NCI-H1930 (cell line): ENCODE measurements at places on chromosomes 6 and 20.
A peak's percentile ranks its signal among the peaks of the same experiment; 100 is the strongest.

GRCh38 chr6:2998998-2999617, 586 bp upstream of the NQO2 start:
- DNase-seq: no peak

GRCh38 chr6:125948455-125948854, 8.1 kb upstream of the HINT3 start:
- DNase-seq: no peak

DNA sequence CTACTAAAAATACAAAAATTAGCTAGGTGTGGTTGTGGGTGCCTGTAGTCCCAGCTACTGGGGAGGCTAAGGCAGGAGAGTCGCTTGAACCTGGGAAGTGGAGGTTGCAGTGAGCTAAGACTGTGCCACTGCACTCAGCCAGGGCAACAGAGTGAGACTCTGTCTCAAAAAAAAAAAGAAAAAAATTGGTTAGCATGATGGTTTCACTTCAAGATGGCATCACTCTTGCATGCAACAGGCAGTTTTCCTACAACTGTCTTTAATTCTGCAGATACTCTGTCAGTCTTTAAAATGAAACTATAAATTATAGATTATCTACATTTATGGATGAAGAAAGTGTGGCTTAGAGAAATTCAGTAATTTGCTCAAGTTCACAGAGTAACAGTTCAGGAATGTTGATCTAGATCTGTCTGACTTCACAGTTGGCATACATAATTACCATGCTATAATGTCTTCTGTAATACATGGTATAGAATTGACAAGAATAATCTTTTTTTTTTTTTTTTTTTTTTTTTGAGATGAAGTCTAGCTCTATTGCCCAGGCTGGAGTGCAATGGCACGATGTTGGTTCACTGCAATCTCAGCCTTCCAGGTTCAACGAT, 27.0 kb downstream of the ITCH start:
- no peak for DNase-seq

DNA sequence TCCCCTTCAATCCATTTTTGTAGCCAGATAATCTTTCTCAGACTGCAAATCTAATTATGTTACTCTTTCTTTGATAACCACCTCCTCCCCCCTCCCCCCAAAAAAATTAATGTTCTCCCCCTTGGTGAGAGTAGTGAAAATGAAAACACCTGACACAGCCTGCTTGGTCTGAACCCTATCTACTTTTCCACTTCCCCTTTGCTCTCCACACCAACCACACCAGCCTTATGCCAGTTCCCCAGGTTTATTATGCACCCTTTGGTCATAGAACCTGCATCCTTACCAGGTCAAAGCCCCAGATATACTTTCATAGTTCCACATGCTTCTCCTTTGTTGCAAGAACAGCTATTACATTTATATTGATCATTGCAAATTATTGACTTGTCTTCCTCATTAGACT, 19.4 kb downstream of the PFDN4 start:
- no peak for DNase-seq

DNA sequence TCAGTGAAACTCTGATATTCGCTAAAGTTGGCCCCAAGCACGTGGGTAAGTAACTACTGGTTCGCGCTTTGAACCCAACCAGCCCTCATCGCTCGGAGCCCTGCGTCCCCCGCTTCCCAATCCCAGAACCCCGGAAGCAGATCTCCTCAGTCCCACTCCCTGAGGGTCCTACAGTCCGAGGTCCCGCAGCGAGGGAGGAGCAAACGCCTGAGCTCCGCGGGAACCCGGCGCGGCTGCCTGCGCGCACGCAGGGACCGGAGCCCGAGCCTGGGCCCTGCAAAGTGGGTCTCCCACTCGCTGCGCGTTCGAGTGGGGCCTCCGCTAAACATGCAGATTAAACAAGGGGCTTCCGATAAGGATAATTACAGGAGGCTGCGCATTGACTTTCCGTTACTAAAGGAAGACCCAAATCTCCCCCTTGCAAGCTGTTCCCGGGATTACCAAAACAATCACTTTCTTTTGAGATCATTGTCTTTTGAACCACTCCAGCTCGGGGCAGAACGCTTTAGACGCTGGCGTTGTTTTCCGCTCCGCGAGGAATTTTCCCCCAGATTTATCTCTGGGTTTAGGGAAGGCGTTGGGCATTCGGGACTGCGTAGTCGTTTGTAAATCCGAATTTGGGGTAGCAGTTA, 1.3 kb upstream of the VSX1 start:
- DNase-seq: no peak

DNA sequence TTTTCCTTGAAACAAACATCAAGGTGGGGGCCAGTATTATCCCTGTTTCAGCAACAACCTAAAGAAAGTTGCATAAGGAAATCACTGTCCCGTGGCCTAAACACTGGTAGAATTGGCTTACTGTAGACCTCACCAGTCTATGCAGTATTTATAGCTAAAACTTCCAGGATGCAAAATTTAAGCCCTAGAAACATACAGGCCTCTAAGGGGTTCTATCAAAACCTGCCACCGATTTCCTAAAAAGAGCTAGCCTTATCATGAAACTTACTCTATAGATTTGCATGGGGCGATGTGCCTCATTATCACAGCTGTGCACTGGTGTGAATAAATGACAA, 84.3 kb upstream of the FOXQ1 start:
- no peak for DNase-seq

- DNase-seq: no peak
Measured at GRCh38 chr6:145003145-145003544, 718.0 kb downstream of the UTRN start.

DNA sequence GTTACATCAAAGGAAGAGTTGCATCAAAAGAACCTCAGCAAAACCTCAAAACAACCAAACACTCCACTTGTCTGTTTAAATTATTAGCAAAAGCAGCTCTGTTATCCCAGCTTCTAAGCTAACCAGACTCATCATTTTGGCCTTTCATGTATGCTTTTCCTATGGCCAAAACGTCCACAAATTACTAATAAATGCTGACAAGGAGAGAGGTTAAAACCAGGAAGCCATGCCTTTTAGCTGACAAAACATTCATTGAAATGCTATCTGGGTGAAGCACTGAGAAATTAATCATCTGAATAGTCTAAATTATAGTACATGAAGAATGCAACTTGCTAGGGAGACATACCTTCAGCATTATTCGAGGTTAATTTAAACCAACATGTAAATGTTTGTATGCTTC, 80.6 kb downstream of the LAMA2 start:
- DNase-seq: no peak

DNA sequence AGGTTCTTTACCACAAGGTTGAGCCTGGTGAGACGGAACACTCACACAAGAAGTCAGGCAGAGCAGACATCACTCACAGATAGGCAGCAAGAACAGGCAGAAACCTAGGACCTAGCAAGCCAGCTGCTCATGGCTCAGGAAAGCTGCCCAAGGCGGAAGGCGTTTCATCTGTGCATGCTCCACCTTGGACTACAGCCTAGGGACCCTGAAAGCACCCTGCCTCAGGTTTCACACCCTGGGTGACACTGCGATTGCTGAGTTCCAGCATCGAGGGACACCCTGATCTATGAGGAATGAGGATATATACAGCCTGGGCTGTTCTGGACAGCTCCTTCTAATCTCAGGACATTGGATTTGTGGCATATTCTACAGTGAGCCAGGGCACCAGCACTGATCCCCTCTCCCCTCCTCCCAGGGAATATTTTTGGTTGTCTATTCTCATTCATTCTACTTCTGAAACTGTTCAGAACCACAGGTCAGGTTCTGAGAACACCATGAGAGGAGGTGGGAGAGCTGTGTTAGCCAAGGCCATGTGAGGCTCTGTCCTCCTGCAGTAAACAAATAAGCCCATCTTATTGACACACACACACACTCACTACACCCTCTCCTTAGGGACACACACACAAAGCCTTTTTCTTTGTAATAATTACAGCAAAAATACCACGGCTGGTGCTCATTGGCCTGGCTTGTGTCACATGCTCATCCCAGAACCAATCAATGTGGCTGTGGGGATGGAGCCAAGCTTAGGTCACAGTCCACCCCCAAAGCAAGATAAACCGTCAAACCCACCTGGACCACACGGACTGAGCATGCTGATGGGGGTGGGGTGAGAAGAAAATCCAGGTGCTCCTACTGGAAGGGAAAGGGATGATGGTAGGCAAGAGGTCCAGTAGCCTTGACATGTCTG, 26.3 kb upstream of the PMEPA1 start:
- no peak for DNase-seq

DNA sequence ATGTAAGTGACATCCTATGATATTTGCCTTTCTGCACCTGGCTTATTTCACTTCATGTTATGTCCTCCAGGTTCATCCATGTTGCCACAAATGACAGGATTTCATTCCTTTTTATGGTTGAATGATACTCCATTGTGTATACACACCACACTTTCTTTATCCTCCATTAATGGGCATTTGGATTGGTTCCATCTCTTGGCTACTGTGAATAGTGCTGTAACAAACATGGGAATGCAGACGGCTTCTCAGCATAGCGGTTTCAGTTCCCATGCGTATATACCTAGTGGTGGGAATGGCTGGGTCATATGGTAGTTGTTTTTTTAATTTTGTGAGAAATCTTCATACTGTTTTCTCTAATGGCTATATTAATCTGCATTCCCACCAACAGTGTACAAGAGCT, 14.8 kb downstream of the MTHFD1L start:
- DNase-seq: no peak

GRCh38 chr6:170243386-170243785, 47.5 kb downstream of the DLL1 start:
- no peak for DNase-seq

GRCh38 chr6:41846666-41847237, 48.4 kb downstream of the USP49 start:
- DNase-seq: peak; percentile 5

GRCh38 chr20:19808498-19808897, 50.4 kb downstream of the RIN2 start:
- no peak for DNase-seq

- no peak for DNase-seq
Measured at GRCh38 chr6:100266494-100267401, 198.0 kb downstream of the SIM1 start.

GRCh38 chr20:23121751-23122320, 35.7 kb upstream of the CD93 start:
- no peak for DNase-seq

DNA sequence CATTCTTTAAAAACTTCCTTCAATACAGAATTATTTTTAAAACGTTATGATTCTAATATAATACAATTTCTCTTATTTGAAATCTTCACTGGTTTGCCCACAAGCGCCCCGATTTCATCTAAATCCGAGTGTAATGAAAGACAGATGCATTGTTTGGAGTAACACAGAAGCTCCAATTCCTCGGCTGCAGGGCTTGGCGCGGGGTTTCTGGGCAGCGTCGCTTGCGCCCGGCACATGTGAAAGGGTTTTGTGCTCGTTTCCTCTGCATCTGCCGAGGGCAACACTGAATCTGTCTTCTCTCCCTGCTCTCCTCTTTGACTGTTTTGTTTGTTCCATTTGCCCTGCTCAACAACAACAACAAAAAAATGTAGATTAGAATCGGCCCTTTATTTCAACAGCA, 248.6 kb upstream of the QKI start:
- DNase-seq: no peak

GRCh38 chr6:7848229-7848628, 62.4 kb downstream of the TXNDC5 start:
- DNase-seq: no peak

DNA sequence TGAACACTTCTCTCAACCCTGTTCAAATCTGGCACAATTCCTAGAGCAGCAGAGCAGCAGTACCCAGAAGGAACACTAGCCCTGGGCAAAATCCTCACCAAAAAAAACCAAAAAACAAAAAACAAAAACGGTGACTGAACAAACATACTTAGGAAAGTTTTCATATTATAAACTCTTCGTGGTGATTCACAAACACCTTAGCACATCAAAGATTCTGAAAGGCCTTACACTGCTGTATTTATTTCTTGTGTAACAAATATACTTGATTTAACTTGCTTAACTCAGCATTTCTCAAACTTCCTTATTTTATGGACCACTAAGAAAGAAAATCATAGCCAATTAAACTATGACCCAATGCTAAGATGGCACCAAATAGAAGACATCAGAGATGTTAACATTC, 57.8 kb upstream of the RREB1 start:
- no peak for DNase-seq

DNA sequence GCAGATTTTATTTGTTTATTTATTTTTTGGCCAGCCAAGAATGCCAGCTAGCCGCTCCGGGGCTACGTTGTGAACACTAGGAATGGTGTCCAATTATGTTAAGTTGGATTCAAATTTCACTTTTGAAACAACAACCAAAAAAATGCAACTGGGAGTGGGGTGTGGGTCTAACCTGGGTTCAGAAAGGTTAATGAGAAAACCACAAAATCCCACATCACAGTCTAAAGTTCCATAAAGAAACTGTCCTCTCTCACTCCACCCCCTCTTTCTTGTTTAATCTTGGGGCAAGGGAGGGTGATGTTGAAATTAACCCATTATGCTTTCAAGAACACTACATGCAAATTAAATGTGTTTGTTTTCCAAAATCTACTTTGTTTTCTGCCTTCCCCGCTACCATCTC, 77.2 kb downstream of the LINC00237 start:
- no peak for DNase-seq

- DNase-seq: no peak
Measured at GRCh38 chr20:5691918-5692618, 58.1 kb upstream of the SHLD1 start.

DNA sequence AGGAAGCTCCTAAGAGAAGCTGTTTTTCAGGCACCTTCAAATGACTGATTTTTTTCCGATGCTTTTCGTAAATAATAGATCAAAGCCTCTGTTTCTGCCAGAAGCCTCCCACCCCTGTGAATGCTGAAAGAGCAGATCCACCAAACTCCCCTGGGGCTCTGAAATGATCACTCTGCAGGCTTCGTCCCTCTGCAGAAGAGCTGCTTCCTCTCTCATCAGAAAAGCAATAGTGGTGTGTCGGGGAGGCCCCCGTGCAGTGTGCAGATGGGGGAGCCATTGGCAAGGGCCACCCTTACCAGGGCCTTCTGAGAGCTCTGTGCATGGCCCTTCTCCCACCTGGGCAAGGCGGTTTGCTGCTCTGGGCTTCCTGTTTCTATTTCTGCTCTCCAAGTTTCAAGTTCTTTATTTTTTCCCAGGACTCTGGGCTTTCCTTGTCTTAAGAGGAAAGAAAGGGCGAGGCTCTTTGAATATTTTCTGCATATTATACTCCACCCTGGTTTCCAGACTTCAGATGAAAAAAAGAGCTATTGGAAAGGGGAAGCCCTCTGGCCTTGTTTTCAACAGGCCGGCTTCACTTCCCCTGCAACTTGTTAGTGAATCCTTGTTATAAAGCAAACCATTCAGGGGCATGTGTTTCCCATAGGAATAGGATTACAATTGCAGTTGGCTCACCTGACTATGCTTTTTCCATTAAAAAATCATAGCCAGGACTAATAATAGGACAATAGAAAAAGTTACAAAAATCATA, 155.2 kb downstream of the TTLL2 start:
- DNase-seq: no peak

DNA sequence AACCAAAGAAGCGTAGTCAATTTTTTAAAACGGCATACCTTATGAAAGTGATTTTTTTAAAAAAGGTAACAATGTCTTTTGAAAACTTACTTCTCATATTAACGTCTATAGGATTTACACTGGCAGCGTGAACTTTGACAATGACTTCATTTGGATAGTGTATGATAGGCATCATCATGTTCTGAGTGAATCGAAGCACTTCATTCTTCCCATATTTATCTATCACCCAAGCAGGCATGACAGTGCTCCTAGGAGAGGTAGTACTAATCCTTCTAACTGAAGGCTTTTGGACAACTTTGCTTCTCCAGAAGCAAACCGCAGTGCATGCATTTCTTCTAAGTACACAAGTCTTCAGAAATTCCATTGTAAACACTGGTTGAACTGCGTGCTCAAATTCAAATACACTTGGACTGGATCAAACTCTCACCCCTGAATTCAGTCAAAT, 618 bp downstream of the RTN4IP1 start:
- no peak for DNase-seq
